ENCODE measurements at places on chromosomes 4 and X. TPM values are rescaled to one million over a fixed set of nuclear protein-coding genes. Genes with fewer than 3 reads are reported as not detected.
A peak's percentile ranks its signal among the peaks of the same experiment; 100 is the strongest.

GRCh38 chr4:85475631-85476233, 782 bp downstream of the ARHGAP24 start:
- peak; percentile 30 for DNase-seq

DNA sequence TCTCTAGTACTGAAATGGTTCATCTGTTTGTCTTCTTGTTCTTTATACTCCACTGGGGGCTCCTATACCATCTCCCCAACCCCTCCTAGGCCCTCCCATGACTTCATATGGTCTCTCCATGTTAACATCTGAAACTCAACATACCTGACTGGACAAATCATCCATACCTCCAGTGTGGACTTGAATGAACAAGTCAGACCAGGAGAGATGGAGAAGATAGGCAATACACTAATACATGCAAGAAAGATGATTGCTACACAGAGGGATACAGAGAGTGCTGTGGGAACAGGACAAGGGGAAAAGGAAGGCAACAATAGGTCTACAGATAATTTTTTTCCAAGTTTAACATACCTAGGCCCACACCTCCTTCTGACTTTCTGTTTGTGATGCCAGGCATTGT, 175.1 kb downstream of the FHIP1A start:
- no peak for DNase-seq

GRCh38 chr4:140617499-140618248, 48.9 kb upstream of the UCP1 start:
- no peak for DNase-seq

DNA sequence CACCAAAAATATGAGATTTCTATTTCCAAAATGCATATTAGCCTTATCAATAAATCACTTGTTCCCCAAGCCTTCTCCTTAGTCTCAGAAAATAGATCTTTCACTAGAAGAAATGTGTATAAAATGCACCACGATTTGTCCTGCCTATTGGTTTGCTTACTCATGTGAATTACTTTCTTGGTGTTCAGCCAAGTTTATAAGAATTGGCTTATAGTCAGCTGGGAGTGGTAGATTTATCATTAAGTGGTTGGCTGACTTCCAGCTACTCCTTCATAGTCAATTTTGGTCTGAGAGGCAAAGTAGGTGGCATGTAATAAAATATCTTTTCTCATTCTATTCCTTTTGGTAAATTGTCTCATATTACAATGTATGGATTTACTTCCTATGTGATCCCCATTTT, 1.3 kb downstream of the SULT1E1 start:
- no peak for DNase-seq

DNA sequence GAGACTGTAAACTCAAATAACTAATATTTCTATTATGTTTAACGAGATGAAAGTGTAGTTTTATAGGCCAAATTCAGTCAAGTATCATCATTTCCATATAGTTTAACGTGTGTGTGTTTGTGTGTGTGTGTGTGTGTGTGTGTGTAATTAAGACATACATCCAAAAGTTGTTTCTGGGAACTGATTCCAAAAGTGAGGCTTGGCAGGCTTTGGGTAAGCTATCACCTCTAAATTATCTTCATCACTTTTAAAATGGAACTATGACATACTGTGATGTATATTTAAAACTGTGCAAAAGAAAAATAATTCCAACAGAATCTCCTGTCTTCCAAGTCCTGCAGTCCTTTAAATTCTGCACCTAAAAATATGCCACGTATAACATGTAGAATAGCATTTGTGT, 19.1 kb upstream of the SLC25A4 start:
- no peak for DNase-seq

DNA sequence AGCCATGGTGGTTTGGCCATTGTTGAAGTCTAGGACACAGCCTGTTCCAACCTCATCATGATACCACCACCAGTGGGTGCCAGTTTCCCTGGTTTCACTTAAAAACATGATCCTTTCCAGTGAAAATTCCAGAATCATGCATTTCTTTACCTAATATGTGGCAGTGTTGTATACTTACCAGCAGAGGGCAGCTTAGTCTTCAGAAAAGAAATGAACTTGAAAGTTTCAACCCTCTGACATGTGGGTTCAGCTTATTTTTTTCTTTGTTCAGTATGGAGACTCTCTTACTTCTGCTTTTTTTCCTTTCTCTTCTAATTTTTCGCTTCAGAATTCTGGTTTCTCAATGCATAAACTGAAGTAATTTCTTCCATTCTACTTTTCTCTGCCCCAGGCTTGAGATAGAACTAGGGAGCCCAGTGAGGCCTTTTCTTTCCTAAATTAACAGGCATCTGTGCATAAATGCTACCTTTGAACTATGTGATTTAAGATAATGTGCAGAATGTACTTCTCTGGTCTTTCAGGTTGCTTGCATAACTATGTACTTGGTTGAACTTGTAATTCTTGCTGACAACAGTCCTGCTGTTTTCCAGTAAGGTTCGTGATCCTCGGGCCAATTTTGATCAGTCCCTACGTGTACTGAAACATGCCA, 10.7 kb downstream of the LIAS start:
- DNase-seq, result peak; percentile 56

GRCh38 chr4:80202741-80203553, 5.6 kb downstream of the PRDM8 start:
- no peak for DNase-seq

DNA sequence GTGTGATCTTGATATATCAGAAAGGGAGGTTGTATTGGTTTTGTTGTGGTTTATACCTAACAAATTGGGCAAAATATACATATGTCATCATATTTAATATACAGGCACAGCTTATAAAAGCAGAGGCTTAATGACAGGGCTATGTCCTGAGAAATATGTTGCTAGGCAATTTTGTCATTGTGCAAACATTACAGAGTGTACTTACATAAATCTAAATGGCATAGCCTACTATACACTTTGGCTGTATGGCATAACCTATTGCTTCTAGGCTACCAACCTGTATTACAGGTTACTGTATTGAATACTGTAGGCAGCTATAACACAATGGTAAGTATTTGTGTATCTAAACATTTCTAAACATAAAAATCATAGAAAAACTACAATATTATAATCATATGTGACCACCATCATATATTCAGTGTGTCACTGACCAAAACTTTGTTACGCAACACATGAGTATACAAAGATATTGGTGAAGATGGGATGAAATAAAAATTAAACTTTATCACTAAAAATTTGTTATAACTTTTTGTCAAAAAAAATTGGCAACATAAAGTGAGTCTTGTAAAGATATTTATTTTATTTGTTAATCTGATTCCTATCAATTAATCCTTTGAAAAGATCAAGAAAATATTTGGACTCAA, 414.0 kb upstream of the HS3ST1 start:
- DNase-seq, result no peak

DNA sequence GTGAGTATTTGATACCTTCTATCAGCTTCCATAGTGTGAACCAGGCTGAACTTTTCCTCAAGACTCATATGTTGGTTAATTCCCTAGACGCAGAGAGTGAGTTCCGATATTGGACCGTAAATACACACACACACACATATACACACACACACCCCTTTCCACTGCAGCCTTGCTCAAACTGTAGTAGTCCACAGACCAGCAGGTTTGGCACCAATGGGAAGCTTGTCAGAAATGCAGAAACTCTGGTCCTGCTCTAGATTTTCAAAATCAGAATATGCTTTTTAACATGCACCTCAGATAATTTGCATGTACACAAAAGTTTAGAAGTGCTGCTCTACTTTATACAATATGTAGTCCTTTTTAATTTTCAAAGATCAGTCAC, 27.6 kb upstream of the ZNF280C start:
- no peak for DNase-seq

DNA sequence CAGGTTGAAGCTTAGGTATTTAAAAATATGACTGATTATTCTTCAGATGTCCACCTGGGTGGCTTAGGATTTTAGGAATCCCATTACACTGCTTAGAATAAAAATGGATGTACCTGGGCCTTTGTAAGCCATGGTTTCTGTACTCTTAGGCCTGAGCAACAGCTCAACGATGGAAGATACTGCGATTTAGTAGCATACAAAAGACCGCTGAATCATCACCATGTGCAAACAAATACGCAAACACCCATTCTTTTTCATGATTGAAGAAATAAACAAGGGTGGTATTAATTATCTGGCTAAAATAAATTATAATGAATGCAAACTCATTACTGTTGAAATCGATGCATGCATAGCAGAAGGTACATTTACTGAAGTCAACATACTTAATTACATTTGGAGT, 188.9 kb downstream of the ZNF330 start:
- no peak for DNase-seq

DNA sequence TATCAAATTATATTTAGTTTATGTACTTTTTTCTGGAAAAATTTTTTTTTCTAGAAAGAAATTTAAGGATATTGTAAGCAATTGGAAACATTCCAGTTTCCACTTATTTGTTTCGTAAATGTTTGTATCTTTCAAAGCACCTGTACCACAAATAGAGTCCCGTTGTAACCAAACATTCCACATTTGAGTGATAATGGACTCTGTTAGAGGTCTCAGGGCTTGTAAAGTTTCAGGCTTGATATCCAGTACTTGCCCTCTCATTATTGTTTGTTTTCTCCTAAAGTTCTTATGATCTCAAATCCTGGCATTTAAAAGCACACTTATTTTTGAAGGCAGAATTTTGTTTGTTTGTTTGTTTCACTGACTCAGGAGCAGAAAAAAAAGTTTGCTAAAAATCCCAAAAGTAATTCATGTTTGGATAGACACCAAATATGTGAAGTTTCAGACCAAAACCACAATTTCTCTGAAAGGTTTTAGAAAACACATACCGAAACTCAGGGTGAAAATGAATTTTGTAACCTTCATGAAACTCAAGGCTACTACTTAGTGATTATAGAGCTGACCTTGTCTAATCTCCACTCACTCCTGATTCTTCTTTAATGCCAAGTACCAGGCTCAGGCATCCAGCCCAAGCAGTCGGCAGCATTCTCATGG, 5.7 kb upstream of the TMEM192 start:
- DNase-seq, result no peak

DNA sequence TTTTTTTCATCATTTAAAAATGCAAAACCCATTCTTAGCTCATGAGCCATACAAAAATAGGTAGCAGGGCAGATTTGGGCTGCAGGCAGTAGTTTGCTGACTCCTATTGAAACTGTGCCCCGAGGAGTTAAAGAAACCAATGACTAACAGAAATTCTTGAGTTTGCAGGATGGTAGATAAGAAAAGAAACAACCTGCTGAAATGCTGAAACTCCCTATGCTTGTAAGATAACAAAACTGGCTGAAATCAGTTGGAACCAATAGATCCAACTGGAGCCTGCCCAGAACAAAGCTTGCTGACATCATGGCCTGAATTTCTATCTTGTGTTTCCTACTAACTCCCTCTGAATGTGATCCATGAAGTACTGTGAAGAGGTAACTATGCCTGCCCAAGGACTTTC, 68.6 kb downstream of the ANOS1 start:
- DNase-seq, result no peak

Gene NDST3
- 5.2 TPM for polyA plus RNA-seq

Gene SYN1
- polyA plus RNA-seq, result 6.7 TPM

Gene TCEAL5
- 14.5 TPM for polyA plus RNA-seq

Gene NLGN4X
- 13.0 TPM for polyA plus RNA-seq

Gene HELT
- polyA plus RNA-seq, result 0.51 TPM
